ENCODE measurements at places on chromosomes 16 and 17.

GRCh38 chr17:61594294-61594825 is 3.3 kb upstream of the NACA2 start:
- no peak for DNase-seq

- DNase-seq = no peak
Observed at GRCh38 chr16:50815382-50815781, 73.5 kb downstream of the CYLD start.

DNA sequence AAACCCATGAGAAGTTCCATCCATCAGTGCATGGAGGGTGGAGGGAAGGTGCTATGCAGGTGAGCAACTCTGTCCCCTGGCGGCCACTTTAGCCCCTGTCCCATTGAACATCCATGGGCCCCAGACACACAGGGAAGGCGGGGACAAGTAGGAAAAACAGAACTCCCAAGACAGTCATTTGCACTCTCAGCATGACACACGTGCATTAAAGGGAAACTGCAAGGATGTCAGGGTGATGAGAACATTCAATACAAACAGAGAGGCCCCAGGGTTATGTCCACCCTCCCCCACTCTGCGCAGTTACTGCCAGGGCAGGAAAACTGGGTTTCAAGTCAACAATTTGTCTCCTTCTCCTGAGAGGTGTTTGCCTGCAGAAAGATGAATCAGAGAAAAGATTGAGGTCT is 44.0 kb upstream of the AKTIP start:
- no peak for DNase-seq

GRCh38 chr16:51562891-51563290 is 411.8 kb upstream of the SALL1 start:
- no peak for DNase-seq

- DNase-seq = no peak
Observed at GRCh38 chr17:51857052-51857597, 301.4 kb downstream of the CA10 start.

- DNase-seq = no peak
Observed at GRCh38 chr17:75568412-75569255, 19.0 kb upstream of the MYO15B start.

DNA sequence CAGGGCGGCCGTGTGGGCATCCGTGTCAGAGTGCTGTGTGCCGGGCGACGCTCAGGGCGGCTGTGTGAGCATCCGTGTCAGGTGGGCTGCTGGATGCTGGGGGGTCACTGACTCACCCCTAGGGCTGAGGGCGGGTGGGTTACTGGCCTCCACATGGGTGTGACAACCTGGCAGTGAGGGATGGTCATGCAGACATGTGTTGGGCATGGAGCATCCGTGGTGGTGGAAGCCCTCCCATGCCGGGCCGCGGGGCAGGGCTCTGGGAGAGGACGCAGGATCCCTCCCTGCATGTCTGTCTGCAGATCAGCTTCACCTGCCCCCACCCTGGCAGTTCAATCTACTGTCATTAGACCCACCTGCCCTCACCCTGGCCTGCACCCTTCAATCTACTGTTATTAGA is 56.3 kb downstream of the METRNL start:
- no peak for DNase-seq

GRCh38 chr16:35195864-35196216 is 1736.4 kb downstream of the TP53TG3F start:
- no peak for DNase-seq

DNA sequence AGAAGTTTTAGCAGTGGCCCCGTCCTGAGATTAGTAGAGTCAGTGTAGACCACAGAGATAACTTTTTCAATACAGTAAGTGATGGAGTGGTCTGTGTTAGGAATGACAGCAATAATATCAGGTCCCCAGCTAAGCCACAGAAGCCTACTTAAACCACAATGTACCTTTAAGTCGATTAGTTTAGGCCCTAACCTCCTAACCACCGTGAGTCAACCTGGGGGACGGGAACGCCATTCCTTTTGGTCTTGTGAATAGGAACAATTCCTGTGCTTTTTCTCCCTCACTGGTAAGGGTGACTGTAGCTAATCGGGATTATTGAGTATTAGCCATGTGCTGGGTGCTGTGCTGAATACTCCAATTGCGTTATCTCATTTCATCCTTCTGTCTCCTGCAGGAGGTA is 14.0 kb downstream of the YPEL2 start:
- peak; percentile 70 for DNase-seq
